Left kidney (tissue), 8 donors: ENCODE measurements at places on chromosomes 7 and 10.

- no peak for DNase-seq
These were observed 79.6 kb downstream of the ZFAND4 start for GRCh38 chr10:45592926-45593325.

- no peak for DNase-seq
These were observed 32.6 kb upstream of the ELN start for GRCh38 chr7:73995330-73995729.

DNA sequence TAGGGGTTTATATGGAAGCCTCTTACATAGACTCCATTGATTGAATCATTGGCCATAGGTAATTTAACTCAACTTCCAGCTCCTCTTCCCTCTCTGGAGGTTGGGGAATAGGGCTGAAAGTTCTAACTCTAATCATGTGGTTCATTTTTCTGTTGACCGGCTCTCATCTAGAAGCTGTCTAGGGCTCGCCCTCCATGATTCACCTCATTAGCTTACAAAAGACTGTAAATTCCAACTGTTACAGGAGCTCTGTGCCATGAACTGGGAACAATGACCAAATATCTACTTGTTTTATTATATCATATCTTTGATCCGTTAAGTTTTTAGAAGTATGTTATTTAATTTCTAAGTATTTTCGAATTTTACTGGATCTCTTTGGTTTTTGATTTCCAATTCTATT lies 263.0 kb downstream of the TCF7L2 start:
- DNase-seq, result no peak

GRCh38 chr7:107049971-107050532 lies 5.5 kb downstream of the PRKAR2B start:
- DNase-seq, result no peak

GRCh38 chr10:13739183-13739582 lies 152.4 kb downstream of the PRPF18 start:
- DNase-seq, result no peak

DNA sequence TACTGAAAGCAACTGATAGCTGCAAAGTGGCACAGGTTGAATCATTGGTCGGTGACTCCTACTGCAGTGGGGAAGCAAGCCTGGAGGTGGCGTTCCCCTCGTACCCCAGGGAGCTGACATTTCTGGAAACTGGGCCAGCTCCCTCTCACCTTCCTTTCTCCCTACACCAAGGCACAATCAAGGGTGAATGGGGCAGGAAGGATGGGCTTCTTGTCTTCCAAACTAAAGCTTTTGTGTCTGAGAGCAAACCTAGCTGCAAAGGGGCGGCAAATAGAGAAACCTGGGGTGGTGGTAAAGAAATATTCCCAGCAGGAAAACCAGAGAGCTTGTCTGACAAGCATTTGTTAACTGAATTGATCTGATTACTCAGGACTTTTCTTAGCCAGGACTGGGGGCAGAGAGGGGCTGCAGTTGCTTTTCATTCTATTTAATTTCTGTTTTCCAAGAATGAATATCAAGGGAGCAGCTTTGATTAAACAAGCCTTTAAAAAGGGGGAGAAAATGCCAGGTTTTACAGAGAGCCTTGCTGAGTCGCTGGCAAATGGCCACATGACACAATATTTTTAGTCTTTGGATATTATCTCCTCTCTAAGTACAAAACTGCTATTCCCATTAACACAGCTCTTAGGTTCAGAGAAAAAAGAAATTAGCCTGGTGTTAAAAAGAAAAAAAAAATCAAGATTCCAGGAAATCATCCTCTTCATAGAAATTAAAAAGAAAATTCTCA lies 27.8 kb downstream of the CDHR3 start:
- DNase-seq, result no peak

GRCh38 chr10:27622596-27622995 lies 118.5 kb downstream of the RAB18 start:
- DNase-seq, result no peak

DNA sequence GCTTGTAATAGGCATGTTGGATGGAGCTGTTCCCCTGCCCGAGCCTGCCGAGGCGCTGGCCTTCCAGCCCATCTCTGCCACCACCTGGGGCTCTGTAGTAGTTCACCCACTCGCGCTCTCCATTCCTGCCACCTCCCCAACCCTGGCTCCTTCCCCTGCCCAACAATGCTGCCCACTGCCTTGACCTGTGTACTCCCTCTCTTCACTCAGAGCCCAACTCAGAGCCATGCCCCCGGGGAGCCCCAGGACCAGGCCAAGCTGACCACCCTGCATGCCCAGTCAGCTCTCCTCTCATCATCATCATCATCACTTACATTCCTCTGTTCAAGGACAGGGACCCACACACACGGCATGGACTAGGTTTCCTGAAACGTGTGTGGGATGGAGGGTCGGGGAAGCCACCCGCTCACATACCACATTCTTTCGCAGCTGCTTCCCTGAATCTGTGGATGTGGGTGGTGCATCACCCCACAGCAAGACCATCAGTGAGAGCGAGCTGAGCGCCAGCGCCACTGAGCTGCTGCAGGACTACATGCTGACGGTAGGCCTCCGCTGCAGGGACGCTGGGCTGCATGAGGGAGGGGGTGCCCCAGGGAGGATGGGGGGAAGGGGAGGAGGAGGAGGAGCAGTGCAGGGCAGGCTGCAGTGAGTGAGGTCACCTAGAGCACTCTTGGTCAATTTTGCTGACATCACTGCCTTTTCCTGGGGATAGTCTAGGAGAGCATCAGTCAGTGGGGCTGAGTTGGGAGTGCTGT lies 15.6 kb downstream of the NACAD start:
- DNase-seq, result no peak

DNA sequence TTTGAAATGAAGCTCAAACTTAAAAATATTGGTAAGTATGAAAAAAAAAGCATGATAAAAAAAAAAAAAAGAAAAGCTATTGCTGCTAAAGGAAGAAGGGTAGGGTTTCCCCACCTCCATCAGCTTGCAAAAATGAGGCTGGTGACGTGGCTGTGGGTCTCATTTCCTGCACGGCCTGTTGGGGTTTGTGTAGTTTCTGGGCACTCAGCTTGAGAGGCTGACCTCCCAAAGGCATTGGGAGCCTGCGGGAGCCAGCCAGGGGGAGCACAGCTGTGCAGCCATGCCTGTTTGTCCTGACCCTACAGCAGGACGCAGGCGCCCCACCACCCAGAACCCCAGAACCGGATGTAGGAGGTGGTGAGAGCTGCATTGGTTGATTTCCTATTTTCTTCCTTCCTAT lies 48.8 kb upstream of the CARD11 start:
- no peak for DNase-seq

GRCh38 chr7:32476816-32477648 lies 13.1 kb downstream of the LSM5 start:
- no peak for DNase-seq

DNA sequence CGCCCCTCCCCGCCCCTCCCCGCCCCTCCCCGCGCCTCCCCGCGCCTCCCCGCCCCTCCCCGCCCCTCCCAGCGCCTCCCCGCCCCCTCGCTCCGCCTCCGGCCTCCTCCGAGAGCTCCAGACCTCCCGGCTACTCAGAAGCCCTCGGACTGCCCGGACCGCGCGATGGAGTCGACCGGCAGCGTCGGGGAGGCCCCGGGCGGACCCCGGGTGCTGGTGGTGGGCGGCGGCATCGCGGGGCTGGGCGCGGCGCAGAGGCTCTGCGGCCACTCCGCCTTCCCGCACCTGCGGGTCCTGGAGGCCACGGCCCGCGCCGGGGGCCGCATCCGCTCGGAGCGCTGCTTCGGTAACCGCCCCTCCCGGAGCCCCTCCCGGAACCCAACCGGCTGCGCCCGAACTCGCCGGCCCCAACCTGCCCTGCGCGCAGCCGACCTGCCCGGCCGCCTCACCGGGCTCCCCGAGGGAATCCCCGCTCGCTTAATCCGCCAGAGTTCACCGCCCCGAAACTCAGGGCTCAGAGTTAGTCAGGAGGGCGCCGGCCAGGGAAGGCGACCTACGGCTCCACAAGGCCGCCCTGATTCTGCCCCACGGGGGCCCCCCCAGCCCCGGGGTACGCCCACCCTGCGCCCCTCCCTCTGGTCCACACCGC lies at the start of gene PAOX:
TSS of gene PAOX (plus strand) at position 111 of the 649 bp plus-strand sequence. CDS start at position 166, 55 bp downstream.
- no peak for DNase-seq

GRCh38 chr10:74928742-74929191 lies 102.4 kb downstream of the KAT6B start:
- DNase-seq, result no peak

DNA sequence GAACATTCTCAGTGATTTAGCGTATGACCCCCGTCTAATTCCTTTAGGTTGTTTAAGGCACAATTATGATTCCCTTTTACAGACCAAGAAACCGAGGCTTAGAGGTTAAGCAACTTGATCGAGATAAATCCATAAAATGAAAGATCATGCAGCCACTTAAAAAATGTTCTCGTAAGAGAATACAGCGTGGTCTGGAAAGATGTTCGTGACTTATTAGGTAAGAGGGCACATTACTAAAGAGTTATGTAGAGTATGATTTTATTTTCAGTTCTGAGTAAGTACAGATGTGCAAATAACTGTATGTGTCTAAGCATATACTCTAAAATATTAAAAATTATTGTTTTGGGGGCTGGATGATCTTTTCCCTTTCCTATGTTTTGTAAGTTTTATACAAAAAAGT lies 575.1 kb downstream of the PARD3 start:
- no peak for DNase-seq

DNA sequence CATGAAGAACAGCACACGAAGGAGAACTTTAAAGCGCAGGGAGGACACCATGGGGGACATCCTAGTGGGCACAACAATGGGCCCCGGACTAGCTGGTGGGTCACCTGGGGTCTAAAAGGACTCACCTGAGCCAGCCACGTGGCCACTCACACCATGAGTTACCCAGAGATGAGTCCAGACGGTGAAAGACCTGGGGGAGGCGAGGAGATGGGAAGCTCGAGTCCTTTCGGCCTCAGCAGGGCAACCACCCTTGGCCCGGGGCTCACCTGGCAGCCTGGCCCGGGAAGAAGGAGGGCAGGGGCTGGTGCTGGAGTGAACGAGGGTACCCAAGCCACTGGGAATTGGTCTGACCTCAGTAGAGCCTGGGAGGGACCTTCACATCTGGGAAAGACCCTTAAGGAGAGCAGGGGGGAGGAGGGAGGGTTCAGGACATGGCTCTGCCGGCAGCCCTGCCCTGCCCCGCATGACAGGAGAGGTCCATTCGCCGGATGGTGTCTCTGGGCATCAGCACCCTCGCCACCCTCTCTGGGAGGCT lies 5.7 kb downstream of the GIGYF1 start:
- no peak for DNase-seq

DNA sequence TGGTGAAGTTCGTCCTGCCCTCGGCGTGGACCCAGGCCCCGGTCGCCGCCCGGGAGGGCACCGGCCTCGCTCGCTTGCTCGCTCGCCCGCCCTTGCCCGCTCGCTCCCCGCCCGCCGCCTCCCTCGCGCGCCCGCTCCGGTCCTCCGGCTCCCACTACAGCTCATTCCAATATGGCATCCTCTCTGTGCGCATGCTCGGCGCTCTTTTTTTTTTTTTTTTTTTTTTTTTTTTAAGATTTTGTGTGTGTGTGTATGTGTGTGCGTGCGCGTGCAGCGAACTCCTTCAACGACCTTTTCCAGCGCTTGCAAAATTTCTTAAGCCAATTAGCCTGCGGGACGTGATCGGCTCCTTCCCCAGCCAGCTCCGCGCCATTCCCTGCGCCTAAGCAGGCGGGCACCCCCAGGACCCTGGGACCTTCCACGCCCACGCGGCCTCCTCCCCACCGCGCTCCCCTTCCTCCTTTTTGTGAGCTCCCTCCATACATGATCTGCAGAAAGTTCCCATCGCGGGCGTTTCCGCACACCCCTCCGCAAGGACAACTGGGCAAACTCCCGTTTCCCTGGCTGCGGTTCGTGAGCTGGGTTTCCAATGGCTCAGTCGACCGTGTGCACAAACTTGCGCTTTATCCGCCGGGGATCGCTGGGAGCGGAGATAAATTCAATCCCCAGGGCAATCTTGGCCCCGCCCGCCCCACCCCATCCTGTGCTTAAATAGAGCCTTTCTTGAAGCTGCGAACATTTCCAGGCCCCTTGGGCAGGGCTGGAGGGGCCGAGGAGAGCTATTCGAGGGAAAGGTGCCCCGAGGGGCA lies at the start of gene SFMBT2:
TSS of gene SFMBT2 (minus strand) at position 173 of the 809 bp plus-strand sequence. CDS start 29,136 bp downstream, outside the sequence.
- DNase-seq, result peak; percentile 81

DNA sequence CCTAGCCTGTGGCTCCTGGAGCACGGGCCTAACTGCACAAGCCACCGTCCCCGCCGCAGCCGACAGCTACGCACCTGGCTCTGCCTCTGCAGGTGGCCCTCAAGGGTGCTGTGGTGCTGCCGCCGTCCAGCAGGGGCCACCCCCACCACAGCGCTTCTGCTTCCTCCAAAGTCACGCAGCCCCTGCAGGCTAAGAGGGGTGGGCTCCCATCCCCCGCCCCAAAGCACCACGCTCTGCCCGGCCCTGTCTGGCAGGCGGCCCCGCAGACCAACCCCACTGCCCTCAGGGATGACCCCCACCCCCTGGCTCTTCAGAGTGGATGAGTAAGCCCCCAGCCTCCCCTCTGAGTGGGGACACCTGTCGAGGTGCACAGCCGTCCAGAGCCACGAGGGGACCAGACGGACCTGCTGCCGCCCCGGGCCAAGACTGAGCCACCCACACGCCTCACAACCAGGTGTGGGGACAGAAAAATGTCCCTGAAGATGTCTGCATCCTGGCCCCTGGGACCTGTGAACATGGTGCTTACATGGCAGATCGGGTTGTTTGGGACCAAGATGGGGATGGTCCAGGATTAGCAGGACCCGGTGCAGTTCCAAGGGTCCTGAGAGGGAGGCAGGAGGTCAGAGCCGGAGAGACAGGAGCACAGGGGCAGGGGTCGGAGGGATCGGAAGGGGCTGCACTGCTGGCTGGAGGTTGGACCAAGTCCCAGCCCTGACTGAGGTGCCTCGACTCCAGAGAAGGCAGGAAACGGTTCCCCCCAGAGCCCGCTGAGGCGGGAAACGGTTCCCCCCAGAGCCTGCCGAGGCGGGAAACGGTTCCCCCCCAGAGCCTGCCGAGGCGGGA lies 9.0 kb upstream of the ADAP1 start:
- DNase-seq, result no peak

GRCh38 chr7:100247152-100247757 lies 27.5 kb downstream of the PVRIG start:
- no peak for DNase-seq

DNA sequence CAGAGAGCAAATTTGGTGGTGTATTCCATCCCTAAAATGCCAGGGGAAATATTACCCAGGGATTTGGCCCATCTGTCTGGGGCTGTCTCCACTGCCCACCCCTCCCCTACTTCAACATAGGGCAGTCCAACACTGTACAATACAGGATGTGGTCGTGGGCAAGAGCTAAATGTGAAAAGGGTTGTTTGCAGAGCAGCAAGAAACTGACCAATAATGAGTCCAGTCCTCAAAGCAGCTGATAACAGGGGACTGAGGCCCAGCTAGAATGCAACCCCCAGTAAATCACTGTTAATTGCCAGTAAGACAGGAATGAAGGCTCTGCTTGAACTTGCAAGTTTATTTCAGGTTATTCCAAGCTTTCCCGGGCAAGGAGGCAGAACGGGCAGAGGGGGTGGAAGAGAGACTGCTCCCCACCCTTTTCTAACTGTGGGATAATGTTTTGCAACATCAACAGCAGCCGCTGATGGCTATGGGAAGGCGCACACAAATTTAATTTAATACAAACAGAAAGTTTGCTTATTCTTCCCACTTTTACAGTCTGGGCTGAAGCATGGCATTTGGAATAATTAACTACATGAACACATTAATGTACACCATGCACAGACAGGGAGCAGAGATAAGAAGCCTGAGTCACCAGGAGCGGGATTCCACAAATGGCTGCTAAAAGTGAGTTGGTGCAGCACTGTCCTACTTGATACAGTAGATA lies 36.8 kb downstream of the AFAP1L2 start:
- peak; percentile 86 for DNase-seq

GRCh38 chr7:42189535-42189934 lies 47.5 kb downstream of the GLI3 start:
- DNase-seq, result no peak
